ENCODE measurements at places on chromosomes 12 and 14. TPM values are rescaled to one million over a fixed set of nuclear protein-coding genes. Genes with fewer than 3 reads are reported as not detected.

The GARIN6 gene
- total RNA-seq: not detected

The HECTD4 gene
- total RNA-seq: 19.7 TPM

The CLEC7A gene
- not detected for total RNA-seq

The SEL1L gene
- total RNA-seq: 181 TPM

The KRT7 gene
- total RNA-seq: 533 TPM

The HSP90AA1 gene
- 202 TPM for total RNA-seq

The TAS2R20 gene
- total RNA-seq: 1.9 TPM

The B3GNT4 gene
- total RNA-seq: not detected

The KLHL33 gene
- total RNA-seq: 0.23 TPM

The OVCH1 gene
- total RNA-seq: 0.70 TPM

The CLEC4D gene
- not detected for total RNA-seq

Data from smooth muscle cell of the coronary artery (primary cell).